ENCODE measurements at places on chromosomes 5 and 9.

DNA sequence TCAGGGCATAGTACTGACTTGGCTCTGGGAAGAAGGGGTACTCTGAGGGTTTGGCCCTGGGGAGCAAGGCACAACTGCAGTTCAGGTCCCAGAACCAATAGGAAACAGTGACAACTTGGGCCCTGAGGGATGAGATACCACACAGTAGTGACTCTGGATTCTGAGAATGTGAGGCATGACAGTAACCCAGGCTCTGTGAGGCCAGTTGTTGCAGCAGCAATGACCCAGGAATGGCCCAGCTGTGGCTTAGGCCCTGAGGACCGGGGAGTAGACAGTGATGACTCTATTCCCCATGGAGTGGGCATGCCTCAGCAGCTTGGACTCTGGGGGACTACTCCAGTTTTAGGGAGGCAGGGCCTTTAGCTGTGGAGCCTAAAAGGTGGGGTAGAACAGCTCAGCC, 21.5 kb upstream of the NFIL3 start:
- no peak for DNase-seq

DNA sequence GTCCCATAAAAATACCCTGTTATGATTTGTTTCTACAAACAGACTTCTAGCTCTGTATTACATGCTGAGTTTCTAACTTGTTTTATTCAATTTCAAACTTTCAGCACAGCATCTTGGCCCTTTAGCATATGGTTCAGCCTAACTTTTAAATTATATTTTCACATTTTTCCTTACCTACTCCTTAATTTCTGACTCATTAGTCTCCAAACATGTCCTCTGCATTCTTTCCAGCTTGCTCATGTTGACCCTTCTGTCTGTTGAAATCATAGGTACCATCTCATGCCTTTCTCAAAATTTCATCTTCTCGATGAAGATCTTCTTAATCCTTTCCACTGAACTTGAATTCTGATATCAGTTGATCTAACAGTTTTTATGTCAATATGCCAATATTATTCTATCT, 200.9 kb upstream of the RIOK2 start:
- no peak for DNase-seq

- DNase-seq = no peak
Measured at GRCh38 chr5:27742805-27743204, 704.4 kb upstream of the CDH9 start.

DNA sequence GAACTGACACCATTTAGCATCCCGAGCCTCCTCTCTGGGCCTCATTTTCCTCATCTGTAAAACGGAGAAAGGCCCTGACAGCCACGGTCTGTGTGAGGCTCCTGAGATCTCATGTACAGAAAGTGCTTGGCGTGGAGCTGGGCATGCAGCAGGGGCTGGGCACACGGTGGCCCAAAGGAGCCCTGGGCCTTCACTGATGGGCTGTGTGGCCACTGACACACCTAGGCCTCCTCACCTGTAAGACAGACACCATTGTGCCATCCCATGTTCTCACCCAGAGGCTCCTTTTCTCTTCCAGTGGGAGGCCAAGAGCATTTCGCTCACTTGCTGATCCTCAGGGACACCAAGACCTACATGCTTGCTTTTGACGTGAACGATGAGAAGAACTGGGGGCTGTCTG, 1.6 kb downstream of the ORM1 start:
- no peak for DNase-seq

GRCh38 chr5:110048491-110048890, 358.8 kb downstream of the MAN2A1 start:
- DNase-seq = peak; percentile 81

DNA sequence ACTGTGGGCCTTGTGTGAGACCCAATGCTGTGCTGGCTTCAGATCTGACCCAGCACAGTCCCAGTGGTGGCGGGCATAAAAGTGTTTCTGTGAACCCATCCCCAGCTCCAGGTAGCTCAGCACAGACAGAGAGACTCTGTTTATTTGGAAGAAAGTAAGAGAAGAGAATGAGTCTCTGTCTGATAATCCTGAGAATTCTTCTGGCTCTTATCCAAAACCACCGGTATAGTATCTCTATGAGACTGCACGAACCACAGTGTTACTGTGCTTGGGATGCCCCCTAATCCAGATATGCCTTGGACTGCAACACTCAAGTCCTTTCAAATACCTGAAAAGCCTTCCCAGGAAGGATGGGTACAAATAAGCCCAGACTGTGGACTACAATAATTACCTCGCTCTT, 1660.8 kb upstream of the ACO1 start:
- no peak for DNase-seq
